ENCODE measurements at places on chromosomes 5 and 9.

DNA sequence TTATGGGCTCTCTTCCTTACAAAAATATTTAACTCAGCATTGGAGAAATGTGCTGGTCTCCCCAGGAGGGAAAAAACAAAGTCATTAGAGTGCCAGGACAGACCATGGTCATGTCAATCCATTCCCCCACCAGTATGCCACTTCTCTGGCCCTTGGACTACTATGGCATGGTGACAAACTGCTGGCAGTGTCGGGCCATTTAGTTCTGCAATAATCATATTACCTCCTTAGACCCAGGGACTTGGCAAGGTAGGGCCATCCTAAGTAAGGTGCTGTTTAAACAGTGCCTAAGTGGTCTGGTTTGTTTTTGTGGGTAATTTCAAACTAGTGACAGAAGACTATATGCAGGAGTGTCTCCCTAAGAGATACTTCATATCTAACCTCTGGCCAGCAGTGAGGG is 177.8 kb upstream of the STK32A start:
- DNase-seq, result no peak

- DNase-seq, result no peak
Observed at GRCh38 chr5:53984971-53985370, 325.4 kb downstream of the ARL15 start.

DNA sequence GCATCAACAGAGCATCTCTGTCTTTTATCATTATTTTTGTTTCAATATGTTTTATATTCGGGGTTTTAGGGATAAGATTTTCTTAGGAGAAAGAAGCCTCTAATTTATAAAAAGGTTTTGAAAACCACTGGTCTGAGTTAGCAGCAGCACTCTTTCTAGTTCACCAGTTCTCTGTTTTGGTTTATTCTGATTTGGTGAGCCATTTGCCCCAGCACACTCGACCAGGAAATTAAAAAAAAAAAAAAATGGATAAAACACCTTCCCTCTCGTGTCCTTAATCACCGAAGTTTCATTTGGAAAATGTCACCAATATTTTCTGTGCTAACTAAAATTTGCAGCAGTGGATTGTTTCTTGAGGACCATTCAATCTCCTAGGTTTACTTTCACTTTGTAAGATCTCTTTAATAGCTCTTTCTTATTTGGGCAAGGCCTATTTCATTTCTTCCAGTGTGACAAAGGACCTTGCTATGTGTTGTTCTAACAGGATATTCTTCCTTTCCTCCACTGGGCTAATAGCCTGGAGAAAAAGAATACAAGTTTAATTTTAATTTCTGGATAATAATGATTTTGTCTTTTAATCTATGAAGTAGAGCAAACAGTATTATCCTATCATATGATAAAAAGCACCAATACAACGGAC is 57.8 kb upstream of the ANXA1 start:
- no peak for DNase-seq

- DNase-seq, result no peak
Observed at GRCh38 chr5:18653216-18653752, 1019.0 kb downstream of the TAF11L14 start.

- DNase-seq, result no peak
Observed at GRCh38 chr5:43523662-43524072, 8.7 kb upstream of the C5orf34 start.

DNA sequence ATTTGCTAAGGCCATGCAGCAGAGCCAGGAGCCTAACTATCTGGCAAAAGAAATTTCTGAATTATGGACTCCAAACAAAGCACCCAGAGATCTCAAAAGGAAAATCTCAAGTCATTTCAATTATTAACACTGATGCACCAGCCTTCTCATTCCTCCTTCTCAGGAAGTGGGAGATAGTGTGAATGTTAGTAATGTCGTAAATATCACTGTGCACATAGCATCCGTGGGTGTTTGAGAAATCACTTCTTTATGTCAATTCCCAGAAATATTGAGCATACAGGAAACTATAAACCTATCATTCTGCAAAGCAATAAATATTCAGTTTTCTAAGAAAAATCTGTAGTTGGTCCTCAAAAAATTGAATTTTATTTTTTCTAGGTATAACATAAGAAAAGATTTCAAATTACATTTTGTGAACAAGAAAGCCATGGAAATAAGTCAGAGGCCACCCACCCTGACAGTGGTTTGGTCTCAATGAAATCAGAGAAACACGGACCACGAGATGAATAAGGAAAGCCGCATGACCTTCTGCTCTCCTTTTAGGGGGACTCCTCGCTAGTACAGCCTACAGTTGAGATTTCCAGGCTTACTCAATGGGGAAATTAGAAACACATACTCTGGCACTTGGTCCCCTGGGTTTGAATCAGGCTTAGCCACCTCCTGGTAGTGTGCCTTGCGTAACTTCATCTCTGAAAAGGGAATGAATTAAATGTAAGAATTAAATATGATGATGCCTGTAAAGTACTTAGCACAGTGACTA is 120.6 kb downstream of the DIRAS2 start:
- DNase-seq, result no peak

GRCh38 chr5:159106569-159107282 is 7.0 kb upstream of the EBF1 start:
- DNase-seq, result peak; percentile 75

DNA sequence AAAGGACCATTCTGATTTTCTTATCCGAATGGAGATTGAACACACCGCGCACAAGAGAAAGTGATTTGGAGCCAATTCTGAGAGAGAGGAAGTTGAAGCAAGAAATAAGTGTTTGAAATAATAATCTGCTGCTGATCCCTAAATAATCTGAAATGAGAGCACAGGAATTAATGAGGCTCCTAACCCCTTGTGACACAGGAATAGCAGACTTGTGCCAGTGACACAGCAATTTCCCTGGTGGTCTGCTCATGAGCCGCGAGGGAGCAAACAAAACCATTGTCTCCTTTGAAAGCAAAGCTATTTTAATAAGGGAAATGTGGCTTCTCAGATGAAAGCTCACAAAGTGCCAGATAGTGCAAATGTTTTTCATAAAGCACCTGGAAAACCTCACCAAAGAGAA is 936.1 kb upstream of the WWC1 start:
- no peak for DNase-seq

Data from CD4-positive, alpha-beta T cell treated with Interleukin-4 for 1 hour (primary cell).